Kidney capillary endothelial cell (primary cell): ENCODE measurements at places on chromosomes 7 and 10.

GRCh38 chr10:5973069-5973468 lies 4.3 kb downstream of the IL15RA start:
- no peak for DNase-seq

- DNase-seq: no peak
Observed at GRCh38 chr10:44651834-44652233, 259.3 kb upstream of the TMEM72 start.

DNA sequence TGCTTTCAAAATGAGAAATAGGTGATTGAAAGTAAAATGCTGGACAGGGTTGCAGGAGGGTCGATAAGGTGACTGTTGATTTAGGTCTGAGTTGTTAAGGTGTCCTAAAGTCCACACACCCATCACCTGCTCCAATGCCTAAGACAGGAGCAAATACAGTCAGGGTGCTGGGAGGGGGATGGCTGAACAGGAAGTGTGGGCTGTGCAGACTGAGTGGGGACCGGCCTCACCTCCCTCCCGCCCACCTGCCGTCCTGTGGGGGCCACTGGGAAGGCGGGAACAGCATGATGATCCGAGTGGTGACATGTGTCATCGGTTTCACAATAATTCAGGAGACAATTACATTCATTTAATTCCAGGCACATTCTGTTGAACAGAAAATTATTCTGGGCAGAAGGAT lies 260.8 kb downstream of the DNAJB6 start:
- no peak for DNase-seq

DNA sequence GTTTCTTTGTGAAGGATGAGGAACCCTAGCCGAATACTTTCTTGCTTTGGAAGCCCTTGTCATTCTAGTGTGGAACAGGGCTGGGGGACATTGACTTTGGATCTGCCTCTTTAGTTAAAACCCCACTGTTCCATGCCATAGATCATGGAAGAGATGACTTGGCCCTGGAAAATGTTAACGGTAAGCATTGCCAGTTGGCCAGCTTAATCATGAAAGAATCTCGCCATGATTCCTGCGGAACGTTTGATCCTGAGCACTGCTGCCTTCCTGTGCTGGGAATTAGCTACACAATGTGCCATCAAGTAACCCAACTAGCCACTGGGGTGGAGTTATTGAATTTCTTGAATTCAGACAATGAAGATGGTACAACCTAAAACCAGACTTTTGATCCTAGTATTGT lies 177.6 kb upstream of the FZD8 start:
- DNase-seq: no peak

DNA sequence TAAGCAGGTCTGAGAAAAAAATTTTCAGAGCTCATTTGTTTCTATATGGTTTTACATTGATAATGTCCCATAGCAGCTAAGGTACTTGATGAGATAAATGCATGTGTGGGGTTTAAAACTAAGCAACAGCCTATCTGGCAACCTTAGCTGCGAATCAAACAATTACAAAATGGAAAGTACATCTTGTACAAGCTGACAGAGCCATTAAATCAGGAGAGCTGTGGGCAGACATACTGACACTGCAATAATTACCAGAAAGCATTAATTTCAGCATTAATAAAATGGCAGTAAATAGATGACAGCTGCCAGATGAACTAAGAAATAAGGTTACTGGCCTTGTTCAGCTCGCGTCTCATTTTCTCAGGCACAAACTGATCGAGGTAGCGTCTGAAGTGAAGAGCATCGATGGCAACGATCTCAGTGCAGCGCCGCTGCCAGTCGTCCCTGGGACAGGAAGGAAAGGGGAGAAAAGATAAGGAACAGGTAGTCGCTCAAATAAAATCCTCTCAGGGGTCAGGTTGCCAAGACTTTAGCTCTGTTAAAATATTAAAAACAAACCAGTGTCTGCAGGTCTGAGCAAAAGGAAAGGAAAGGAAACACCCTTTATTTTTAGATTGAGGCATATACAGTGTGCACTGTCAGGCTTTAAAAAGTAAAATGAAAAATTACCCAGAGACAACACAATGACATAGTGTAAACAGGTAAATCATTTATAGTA lies 79.7 kb upstream of the OGDHL start:
- DNase-seq: no peak

DNA sequence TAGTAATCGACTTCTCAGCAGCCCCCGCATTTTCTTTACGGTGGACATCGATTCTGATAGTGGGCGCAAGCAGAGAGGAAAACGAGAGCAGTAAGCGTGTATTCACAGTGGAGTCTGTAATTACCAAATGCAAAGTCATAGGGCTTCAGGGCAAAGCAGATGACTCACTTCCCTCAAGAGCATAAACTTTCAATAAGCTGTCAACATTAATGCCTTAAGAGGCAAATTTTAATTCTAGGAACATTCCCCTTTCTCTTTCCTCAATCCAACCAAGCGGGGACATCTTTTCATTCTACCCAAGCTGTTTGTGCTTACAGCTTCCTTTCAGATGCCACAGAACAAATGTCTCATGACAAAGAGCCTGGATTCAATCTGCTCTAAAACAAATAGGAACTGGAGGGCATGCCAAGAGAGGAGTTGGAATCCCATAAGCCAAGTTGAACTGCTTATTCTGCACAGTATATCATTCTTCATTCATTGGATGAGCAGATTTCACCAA lies 48.6 kb downstream of the MALSU1 start:
- DNase-seq: peak; percentile 67

DNA sequence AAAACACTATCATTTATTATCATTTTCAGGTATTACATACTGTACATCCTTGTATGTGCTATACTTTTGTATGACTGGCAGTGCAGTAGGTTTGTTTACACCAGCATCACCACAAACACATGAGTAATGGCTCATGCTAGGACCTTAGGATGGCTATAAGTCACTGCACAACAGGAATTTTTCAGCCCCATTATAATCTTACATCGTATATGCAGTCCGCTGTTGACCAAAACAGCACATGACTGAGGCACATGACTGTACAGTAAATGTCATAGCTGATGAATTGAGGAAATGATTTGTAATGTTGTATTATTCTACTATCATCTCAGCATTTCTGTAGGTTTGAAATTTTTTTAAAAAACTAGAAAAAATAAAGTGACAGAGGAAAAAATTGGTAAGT lies 38.6 kb downstream of the BPGM start:
- DNase-seq: peak; percentile 59

- DNase-seq: no peak
Observed at GRCh38 chr10:5105626-5106025, 11.4 kb downstream of the AKR1C3 start.

DNA sequence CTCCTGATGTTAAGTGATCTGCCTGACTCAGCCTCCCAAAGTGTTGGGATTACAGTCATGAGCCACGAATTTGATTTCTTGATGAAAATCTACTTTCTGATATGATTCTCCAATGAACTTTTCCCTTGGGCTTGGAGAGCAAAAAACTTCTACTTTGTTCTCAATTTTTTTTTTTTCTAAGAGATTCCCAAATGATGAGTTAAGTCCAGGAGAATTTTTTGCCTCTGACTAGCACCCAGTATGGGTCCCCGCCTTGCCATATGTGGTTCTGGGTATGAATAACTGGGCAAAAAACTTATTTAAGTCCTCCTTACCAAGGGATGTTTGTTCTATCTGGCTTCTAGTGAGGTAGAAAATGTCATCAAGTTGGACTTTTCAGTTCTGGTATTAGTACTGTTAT lies 147.9 kb upstream of the LYZL1 start:
- no peak for DNase-seq

DNA sequence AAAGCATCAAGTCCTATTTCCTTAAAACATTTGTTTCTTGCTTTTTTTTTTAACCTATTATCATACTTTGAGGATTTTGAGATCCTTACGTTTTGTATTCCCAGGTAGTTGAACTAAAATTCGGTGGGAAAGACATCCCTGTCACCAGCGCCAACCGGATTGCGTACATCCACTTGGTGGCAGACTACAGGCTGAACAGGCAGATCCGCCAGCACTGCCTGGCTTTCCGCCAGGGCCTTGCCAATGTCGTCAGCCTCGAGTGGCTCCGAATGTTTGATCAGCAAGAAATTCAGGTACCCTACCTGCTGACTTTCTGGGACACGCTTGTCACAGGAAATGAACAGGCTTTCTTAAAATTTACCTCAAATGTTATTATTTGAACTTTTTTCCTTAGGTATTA lies 83.0 kb upstream of the DNAJB6 start:
- no peak for DNase-seq

DNA sequence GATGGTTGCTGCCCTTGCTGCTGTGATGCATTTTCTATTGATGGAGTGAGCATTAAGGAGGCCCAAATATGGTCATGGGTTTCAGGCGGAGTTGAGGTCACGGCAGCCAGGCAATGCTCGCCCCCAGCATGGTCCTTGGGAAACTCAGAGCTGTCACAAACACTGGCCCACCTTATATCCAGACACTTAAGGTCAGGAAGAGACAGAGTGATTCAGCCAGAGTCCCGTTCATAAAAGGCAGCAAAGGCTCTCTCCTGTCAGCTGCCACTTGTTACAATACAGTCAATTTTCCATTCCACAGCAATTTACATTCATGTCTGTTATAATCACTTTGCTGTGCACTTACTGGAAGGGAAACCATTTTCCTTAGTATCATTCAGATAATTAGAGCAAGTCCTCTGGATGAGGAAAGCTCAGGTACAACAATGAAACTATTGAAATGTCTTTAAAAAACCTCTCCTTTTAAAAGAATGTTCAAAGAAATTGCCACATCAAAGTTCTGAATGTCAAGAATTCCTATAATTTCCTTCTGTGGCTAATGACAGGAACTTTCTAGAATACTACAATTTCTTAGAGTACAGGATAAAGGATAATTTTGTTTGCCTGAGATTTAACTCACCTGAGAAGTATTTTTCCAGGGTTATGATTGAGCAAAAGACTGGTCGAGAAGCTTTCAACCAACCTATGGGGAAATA lies 14.8 kb upstream of the ANKRD1 start:
- DNase-seq: no peak

DNA sequence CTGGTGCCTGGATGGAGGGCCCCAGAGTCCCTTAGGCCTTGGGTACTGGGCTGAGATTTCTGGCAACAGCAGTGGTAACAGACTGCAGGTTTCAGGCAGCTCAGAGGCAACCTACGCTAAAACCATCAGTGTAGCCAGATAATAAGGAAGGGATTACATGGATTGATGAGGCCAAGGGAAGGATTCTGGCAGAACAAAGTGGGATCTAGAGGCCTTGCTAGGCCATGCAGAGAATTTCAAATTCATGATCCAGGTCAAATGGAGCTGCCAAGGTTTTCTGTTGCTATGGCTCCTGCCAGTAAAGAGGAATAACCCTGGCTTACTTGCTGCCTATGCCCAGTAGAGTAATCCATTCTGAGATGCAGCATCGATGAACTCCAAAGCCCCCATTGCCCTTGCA lies 445.7 kb downstream of the ADRA2A start:
- DNase-seq: no peak

DNA sequence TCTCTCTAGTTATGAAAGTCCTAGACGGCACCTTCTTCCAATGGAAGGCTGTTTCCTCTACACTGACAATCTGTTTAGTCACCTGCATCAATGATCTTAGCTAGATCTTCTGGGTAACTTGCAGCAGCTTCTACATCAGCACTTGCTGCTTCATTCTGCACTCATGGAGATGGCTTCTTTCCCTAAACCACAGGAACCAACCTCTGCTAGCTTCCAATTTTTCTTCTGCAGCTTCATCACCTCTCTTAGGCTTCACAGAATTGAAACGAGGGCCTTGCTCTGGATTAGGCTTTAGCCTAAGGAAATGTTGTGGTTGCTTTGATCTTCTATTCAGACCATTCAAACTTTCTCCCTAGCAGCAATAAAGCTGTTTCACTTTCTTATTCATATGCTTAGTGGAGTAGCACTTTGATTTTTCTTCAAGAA lies 24.6 kb downstream of the NAMPT start:
- no peak for DNase-seq

DNA sequence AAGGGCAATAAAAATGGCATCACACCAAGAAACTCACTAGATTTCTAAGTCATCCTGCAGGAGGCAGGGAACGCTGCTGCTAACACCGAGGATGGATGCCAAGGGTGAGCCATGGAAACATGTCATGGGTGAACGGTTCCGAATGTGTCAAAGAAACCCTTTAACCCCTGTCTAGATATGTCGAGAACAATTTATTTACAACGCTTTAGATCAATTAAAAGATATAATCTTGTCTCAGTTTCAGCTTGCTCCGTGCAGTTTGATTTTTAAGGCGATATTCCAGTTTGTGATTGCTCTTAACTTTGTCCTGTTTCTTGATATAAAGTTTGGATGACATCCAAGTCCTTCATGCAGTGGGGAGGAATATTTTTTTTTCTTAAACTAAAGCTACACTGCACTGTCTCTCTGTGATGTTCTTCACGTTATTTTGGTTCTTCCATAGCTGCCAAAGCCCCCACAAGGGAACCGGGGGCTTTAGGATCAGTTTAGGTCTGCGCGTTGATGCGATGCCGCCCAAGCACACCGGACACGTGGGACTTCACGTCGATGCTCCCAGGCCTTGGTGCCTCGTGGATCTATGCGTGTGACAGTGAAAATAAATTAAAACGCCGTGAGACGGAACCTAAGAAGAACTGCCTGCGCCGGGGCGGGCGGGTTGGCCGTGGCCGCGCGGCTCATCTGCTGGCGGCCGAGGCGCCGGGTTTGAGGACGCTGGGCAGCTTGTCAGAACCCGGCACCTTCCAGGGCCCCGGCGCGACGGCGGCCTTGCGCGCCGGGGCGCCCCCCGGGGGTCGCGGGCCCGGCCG lies 220.3 kb downstream of the PHTF2 start:
- no peak for DNase-seq

DNA sequence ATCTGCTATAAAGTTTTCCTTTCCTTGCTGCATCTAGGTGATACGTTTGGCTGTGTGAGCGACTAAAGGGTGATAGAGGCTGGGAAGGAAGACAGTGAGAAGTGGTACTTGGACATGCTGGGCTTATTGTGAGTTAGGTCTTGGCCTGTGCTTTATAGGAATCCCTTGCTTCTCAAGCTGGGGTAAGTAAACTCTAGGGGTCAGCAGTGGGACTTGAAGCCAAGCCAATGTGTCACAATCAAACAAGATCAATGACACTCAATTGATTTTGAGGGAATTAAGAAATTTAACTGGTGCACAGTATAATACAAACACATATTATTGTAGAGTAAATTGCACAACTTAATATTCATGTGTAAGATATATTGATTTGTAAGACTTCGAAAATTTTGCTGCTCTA lies 155.8 kb upstream of the AOAH start:
- no peak for DNase-seq

- no peak for DNase-seq
Observed at GRCh38 chr10:48199580-48200377, 74.7 kb downstream of the FRMPD2 start.

DNA sequence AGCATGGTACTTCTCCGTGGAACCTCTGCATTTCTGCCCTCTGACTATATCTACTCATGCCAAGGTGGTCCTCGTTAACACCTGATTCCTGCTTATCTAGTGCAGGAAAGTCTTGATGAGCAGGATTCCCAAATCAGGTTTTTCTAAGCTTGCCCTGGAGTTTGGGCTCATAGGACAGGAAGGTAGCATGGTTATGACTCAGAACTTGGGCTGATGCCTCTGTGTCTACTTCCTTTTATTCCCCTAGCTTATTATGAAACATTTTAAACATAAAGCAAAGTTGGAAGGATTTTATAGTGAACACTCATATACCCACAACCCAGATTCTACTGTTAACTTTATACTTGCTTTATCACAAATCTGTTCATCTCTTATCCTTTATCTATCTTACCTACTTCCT lies 5.6 kb downstream of the SUFU start:
- DNase-seq: peak; percentile 60

- no peak for DNase-seq
Observed at GRCh38 chr7:80403686-80404241, 108.1 kb downstream of the GNAT3 start.

- DNase-seq: no peak
Observed at GRCh38 chr7:80517282-80517747, 5.5 kb upstream of the GNAT3 start.

- DNase-seq: no peak
Observed at GRCh38 chr10:123901621-123902020, 10.0 kb upstream of the CPXM2 start.
